ENCODE measurements at places on chromosomes 7 and 10.

GRCh38 chr10:9060314-9060713 is 1005.8 kb downstream of the GATA3 start:
- no peak for DNase-seq

- no peak for DNase-seq
Measured at GRCh38 chr10:122265896-122266295, 5.2 kb upstream of the BTBD16 start.

- DNase-seq: no peak
Measured at GRCh38 chr10:101670635-101671034, 24.3 kb downstream of the FBXW4 start.

DNA sequence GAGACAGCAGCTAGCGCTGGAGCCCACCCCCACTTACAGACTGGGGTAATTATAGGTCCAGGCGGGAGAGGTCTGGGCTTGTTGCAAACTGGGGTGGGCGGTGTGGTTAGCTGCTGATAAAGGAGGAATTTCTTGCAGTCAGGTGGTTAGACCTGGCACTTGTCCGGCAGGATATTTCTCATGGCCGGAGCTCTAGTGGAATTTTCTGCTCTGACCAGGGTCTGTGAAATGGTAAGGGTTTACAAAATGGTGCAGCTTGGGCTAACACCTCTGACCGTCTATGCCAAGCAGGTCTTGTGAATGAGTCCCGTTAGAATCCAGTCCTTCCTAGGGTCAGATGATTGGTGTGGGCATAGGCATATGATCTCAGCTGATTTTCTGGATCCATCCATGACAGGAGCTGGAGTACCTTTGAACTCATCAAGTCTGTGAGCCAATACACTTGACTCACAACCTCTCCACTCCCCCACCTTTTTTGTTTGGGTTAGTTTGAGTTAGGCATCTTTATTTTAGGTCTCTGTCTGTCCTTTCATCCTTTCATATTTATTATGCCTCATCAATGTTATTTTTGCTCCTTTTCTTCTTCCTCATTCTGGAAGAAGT is 213.4 kb downstream of the SUGCT start:
- no peak for DNase-seq

- no peak for DNase-seq
Measured at GRCh38 chr7:28505867-28506266, 93.5 kb downstream of the CREB5 start.

GRCh38 chr10:4013651-4014121 is 228.7 kb upstream of the KLF6 start:
- no peak for DNase-seq

DNA sequence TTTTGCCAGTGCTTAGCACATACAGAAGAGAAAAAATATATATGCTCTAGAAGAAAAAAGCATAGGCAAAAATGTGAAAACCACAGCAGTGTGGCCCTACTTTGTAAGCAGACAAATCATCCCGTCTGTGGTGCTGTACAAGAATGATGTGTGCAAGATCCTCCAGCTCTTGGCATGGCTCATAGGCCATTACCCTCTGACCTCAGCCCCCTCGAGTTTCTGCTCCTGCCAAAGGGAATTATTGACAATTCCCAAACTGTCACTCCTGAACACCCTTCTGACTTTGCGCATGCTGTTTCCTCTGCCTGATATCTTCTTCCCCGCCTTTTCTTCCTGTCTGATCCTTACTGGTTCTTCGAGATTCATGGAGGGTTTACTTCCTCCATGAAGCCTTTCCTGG is 27.1 kb downstream of the PLA2G12B start:
- DNase-seq: peak; percentile 58
